ENCODE measurements at places on chromosomes 13 and 19. TPM values are rescaled to one million over a fixed set of nuclear protein-coding genes. Genes with fewer than 3 reads are reported as not detected.

Gene ANGPTL8
- not detected for total RNA-seq

Gene OSCAR
- not detected for total RNA-seq

Gene LIM2
- not detected for total RNA-seq

Gene CRTC1
- 4.7 TPM for total RNA-seq

Gene APBA3
- 31.4 TPM for total RNA-seq

Gene CASP14
- not detected for total RNA-seq

Gene NBEA
- total RNA-seq: not detected

Gene SYNGR4
- 1.2 TPM for total RNA-seq

Gene PGLYRP2
- not detected for total RNA-seq

Gene TBXA2R
- not detected for total RNA-seq

Gene SPACA4
- total RNA-seq: 3.4 TPM

Gene ELANE
- total RNA-seq: not detected

Gene FAM174C
- total RNA-seq: 183 TPM

Gene KIR3DL1
- not detected for total RNA-seq

Gene PRR20B
- not detected for total RNA-seq

Gene CCDC122
- 1.1 TPM for total RNA-seq

Gene A1BG
- 0.47 TPM for total RNA-seq

Gene SYNE4
- total RNA-seq: 9.4 TPM

DNA sequence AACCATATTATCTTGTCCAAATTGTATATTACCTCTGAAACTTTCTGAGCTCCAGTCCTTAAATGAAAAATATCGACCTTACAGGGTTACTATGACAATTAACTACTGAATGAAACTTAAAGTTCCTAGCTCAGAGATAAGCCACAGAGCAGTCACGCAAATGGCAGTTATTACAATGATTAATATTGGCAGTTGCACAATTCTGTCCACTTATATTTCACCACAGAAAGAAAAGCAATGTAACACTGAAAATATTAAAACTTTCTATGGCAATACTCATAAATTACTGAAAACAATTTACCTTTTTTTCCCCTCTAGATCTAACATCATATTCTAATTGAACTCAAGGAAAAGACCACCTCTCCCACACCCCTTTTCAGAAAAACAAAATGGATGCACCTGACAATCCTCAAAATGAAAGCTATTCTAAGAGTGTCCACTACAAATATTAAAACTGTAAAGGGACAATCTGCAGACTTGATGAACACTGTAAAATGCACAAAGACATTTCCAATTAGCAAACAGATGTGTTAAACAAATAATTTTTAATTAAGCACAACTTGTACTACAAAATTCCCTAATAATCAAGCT lies 14.6 kb downstream of the LNX2 start:
- DNase-seq: no peak

DNA sequence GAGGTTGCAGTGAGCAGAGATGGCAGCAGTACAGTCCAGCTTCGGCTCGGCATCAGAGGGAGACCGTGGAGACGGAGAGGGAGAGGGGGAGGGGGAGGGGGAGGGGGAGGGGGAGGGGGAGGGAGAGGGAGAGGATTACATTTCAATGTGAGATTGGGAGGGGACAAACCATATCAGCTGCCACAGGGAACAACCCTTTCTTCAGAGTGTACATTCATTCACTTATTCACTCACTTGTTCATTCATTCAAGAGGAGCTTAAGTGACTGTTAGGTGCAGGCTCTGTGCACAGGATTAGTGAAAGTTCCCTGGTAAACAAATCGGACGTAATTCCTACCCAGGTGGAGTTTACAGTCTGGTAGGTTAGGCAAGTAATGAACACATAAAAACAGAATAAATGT lies 65.6 kb upstream of the MEDAG start:
- no peak for DNase-seq

GRCh38 chr19:36111200-36111539 lies 227 bp downstream of the OVOL3 start:
- DNase-seq: no peak

DNA sequence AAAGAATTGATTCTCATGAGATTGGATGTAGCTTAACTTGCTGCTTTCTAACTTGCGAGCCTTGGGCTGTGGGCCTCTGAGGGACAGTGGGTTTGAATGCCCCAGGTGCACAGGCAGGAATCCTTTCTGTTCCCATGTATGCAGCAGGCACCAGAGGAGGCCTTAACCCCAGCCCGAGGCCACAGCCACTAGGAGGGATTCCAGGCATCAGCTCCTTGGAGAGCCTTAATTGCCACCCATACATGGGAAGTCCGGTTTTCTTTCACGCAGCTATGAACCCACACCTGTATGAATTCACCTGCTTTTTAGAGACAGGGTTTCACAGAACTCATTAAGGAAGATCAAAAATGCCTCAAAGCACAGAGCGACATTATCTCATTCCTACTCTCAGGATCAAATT lies 117.9 kb downstream of the CRYL1 start:
- no peak for DNase-seq

GRCh38 chr19:47379381-47379938 lies 30.3 kb downstream of the DHX34 start:
- DNase-seq: no peak

GRCh38 chr13:93889430-93889951 lies 590.0 kb downstream of the DCT start:
- no peak for DNase-seq

DNA sequence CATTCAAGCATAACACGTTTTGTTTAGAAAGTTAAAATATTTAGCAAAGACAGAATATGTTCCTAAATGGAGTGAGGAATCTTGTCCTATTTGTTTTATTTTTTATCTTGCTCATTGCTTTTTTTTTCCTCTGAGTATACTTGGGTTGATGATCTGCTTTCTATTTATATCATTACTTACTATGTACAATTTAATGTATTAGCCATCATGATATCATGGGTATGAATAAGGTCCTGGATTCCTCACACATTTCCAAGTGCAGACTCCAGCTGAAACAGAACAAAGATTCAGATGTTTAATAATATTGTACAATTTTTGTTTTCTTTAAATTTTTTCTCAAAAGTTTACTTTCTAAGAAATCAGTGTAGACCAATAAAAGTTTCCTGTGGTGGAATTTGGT lies 388.2 kb downstream of the GPC6 start:
- DNase-seq: no peak

GRCh38 chr13:99869830-99870229 lies 101.7 kb downstream of the ZIC5 start:
- no peak for DNase-seq

- DNase-seq: no peak
Observed at GRCh38 chr13:67231289-67232000, 1.3 kb upstream of the PCDH9 start.

DNA sequence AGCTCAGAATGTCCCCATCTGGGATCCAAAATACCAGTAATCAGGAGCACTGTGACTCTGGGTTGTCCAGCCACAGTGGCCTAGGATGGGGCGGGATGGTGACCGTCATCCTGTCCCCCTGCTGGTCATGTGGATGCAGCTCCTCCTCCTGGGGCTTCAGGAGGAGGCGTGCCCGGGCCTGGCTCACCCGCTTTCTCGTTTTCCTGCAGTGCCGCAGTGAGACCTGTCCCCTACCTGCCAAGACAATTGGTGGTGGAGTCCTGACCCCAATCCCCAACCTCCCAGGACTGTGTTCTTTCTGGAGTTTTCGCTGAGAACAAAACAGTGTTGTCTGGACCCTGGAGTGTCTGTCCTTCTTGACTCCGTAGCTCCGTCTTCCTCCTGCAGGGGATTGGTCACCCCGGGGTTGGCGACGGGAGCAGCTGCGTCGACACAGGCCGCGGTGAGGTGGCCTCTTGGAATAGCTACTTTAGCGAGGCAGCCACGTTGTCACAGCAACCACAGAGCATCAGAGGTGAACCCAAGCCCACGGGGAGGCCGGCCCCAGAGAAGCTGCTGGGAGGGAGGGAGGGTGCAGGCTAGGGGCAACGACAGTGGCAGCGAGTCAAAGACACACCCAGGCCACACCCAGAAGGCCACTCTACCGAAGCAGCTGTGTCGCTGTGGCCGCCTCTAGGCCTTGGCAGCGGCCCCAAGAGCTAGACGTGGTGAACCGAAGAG lies 10.2 kb upstream of the EMC10 start:
- DNase-seq: peak; percentile 58

DNA sequence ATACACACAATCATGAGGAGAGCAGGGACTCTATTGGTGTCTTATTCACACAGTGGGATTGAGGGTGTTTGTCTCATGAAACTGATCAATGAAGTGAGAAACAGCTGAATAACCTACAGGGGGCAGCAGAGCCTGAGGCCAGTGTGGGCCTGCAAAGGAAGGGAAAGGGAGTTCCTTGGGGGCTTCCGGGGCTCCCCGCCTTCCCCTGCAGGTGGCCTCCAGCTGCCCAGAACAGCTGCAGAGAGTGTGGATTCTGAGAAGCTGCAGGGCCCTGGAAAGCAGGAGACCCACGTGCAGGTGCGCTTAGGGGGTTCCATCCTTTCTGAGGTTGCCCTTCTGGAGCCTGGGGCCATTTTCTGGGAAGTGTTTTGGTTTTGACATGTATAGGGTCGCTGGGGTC lies 20.1 kb downstream of the ZNF763 start:
- DNase-seq: no peak

DNA sequence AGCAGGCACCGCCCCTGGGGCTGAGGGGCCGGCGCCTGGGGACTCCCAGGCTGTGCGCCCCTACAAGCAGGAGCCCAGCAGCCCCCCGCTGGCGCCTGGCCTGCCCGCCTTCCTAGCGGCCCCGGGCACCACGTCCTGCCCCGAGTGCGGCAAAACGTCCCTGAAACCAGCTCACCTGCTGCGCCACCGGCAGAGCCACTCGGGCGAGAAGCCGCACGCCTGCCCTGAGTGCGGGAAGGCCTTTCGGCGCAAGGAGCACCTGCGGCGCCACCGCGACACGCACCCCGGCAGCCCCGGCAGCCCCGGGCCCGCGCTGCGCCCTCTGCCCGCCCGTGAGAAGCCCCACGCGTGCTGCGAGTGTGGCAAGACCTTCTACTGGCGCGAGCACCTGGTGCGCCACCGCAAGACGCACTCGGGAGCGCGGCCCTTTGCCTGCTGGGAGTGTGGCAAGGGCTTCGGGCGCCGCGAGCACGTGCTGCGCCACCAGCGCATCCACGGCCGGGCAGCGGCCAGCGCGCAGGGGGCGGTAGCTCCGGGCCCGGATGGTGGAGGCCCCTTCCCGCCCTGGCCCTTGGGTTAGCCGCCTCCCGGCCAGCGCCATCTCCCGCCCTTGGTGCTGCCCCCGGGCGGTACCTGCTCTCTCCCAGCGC lies 16.1 kb upstream of the GALP start:
- no peak for DNase-seq

- no peak for DNase-seq
Observed at GRCh38 chr19:18798384-18799352, 7.6 kb upstream of the COMP start.

DNA sequence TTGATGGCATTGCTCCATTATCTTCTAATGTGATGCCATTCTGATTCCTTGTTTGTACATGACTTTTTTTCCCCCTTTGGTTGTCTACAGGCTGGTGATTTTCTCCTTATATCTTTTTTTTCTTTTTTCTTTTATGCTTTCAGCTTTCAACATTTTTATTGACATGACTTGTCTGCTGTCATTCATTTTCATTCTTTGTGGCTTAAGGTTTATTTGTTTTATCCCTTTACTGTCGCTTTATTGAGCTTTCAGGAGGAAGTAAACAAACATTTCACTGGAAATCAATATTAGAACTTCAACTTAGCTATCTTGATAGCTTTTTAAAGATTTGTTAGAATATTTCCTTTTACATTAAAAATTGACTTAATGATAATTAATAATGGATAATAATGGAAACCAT lies 9.7 kb downstream of the ITM2B start:
- no peak for DNase-seq

DNA sequence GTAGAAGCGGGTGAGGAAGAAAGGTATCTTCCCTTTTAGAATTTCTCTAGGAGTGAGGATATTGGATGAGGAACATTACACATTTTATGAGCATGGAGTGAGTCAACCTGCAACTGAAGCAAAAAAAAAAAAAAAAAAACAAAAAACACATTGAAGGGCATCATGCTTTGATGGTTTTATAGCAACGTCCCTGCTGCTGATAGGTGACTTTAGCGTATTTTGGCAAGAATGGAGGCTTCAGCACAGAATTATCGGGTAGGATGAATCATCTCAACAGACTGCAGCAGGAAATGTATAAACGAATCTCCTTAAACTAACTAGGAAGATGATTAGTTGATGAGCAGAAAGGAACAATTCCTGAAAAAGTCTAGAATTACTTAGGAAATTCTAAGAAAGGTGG lies 1359.6 kb upstream of the ATXN8OS start:
- no peak for DNase-seq

- no peak for DNase-seq
Observed at GRCh38 chr13:27497563-27498230, 47.3 kb upstream of the MTIF3 start.

GRCh38 chr13:46751811-46752635 lies 44.9 kb downstream of the ESD start:
- DNase-seq: no peak

DNA sequence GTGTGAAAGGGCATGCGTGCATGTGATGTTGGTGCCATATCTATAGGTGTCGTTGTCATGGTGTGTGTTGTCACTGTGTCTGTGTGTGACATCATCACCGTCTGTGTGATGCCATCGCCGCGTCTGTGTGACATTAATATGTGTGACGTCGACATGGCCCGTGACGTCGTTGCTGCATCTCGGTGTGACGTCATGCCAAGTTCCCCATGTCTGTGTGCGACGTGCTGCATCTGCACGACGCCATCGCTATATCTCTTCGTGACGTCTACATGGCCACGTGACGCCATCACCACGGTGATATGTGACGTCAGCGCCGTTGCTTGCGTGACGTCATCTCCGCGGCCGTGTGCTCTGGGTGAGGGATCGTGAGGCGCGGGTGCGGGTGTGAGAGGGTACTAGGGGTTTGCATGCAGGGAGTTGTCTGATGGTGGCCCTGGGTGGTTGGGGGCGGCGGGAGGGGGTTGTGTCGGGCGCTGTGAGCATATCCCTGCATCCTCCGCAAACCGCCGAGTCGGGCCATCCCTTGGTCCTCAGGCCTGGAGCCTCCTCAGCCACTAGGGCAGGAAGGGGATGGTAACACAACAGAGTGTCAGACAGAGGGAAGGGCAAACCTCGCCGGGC lies 14.6 kb downstream of the GTPBP3 start:
- no peak for DNase-seq

GRCh38 chr13:100800283-100800875 lies 125.8 kb upstream of the TMTC4 start:
- no peak for DNase-seq

- no peak for DNase-seq
Observed at GRCh38 chr13:77177646-77178045, 149.2 kb downstream of the MYCBP2 start.

GRCh38 chr13:30520571-30520970 lies 54.8 kb upstream of the HMGB1 start:
- DNase-seq: no peak

DNA sequence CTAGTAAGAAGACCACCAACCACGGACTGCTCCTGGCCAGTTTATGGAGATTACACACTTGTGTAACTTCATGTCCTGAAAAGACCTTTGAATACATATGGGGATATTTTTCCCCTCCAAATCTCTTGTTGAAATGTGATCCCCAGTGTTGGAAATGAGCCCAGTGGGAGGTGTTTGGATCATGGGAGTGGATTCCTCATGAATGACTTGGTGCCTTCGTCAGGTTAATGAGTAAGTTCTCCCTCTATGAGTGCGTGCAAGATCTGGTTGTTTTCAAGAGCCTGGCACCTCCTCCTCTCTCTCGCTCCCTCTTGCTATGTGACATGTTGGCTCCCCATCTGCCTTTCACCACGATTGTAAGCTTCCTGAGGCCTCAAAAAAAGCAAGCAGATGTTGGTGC lies 769.0 kb upstream of the SLITRK1 start:
- DNase-seq: peak; percentile 42

Measured in HT-29 (cell line).